ENCODE measurements at places on chromosomes 13 and 19.

- DNase-seq, result no peak
Measured at GRCh38 chr13:33341861-33342452, 56.4 kb upstream of the STARD13 start.

- DNase-seq, result no peak
Measured at GRCh38 chr19:51422053-51422448, 4.6 kb upstream of the SIGLEC10 start.

GRCh38 chr19:277581-278165 is 13.5 kb downstream of the PLPP2 start:
- no peak for DNase-seq

- DNase-seq, result no peak
Measured at GRCh38 chr19:13938301-13939064, at the start of gene PODNL1. PODNL1 (minus strand) TSS chr19:13938417; CDS start chr19:13938181, 236 bp downstream.

DNA sequence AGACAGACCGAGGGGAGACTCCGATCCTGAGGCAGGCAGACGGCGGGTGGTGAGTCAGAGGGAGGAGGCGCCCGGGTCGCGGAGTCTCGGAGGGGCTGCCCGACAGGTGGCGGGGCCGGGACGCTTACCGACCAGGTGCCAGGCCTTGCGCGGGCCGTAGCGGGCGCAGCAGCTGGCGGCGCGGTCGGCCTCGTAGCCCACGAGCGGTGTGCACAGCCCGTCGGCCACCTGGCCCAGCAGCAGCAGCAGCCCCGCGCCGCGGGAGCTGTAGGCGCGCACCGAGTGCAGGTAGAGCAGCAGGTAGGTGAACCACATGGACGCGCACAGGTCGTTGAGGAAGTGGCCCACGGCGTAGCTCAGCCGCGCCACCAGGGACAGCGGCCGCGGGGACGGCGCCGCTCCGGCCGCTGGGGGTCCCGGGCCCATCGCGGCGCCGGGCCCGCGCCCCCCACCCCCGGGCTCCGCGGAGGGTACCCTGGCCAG is 367 bp downstream of the MFSD12 start:
- no peak for DNase-seq

DNA sequence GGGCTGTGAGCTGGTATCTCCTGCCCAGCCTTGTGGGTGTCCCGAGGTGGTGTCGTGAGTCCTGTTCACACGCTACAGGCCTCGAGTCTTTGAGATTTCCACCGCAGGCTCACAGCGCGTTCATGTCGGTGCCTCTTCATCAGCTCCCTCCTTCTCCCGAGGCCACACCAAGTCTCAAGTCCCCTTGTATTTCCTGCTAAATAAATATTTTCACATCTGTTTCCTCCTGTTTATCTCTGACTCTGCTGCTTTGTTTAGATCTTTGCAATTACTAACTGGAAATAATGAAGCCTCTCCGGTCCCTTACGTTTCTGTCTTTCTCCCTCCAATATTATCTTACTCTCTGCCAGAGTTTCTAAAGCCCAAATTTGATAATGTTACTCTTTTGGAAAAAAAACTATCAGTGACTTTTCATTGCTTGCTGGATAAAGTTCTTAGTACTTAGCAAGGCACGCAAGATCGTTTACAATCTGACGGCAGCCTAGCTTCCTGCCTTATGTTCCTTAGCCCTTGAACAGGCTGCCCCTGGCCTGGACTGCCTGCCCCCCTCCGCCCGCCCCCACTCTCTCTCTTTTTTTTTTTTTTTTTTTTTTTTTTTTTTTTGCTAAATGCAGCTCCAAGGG is 130.5 kb upstream of the RNF113B start:
- DNase-seq, result no peak

- no peak for DNase-seq
Measured at GRCh38 chr19:8044018-8044417, 8.5 kb upstream of the CCL25 start.

DNA sequence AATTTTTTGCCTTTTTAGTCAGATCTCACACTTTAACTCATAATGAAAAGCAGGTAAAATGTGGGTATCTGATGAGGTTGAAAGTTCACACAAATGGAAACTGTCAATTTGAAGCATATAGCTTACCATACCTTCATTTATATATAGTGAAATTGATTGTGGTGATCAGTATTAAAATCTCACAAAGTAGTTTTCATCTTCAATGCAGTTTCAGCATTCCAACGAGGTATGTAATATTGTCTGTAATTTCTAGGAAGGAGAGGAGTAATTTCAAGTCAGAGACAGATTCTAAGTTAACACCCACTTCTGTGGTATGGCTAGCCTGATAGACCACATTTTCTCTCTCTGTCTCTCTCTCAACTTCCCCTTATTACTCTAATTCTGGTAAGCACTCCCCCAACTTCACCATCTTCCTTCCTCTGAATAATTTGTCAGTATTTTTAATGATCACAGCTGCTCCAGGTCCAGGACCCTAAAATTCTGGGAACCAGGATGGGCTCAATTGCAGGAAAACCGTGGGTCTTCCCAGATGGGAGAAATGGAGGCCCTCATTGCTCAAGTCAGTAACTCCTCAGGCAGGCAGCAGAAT is 455.7 kb downstream of the FGF9 start:
- no peak for DNase-seq

DNA sequence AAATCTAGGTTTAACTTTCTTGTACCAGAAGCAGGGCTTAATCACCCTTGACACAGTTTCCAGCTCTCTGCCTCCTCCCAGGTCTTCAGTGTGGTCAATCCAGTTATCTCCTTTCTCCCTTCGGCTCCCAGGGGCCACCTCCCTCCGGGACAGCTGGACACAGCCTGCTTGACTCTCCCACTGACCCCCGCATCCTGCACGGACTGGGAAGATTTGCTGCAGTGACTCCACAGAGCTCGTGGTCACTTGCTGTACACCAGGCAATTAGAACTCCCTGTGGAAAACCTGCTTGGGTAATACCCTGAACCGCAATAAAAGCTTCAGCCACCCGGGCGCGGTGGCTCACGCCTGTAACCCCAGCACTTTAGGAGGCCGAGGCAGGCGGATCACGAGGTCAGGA is 116.5 kb downstream of the NUFIP1 start:
- no peak for DNase-seq

DNA sequence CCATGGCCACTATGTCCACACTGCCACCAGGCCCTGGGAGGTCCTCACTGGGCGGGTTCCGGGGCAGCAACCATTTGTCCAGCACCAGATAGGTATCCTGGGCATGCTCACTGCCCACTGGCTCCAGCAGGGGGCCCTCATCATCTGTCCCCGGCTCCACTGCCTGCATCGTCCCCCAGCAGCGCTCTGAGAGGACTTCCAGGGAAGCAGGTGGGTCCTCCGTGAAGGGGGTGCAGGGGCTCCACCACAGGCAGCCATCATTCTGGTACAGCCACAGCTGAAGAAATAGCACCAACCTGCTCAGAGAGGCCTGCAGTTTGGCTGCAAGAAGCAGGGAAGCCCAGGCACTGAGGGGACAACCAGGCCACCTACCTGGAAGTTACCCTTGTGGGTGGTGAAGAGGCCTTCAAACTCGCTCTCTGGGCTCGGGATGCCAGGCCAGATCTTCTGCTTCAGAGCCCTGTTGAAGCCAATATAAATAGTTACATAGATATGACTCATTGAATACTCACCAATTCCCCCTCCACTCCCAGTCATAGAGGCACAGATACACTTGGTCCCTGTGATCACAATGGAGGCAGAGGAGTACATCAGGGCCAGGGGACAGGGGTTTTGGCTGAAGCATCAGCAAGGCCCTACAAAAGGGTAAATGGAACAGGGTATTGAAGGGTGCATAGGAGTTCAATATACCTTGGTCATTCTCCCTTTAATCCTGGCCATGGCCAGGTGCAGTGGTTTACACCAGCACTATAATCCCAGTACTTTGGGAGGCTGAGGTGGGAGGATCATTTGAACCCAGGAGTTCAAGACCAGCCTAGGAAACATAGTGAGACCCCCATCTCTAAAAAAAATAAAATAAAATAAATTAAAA is 4.1 kb downstream of the SWSAP1 start:
- no peak for DNase-seq

GRCh38 chr13:61040181-61040580 is 375.5 kb downstream of the PCDH20 start:
- no peak for DNase-seq

GRCh38 chr13:51331354-51331861 is 8.1 kb upstream of the SERPINE3 start:
- no peak for DNase-seq

- no peak for DNase-seq
Measured at GRCh38 chr13:48449656-48450055, 36.7 kb upstream of the LPAR6 start.

DNA sequence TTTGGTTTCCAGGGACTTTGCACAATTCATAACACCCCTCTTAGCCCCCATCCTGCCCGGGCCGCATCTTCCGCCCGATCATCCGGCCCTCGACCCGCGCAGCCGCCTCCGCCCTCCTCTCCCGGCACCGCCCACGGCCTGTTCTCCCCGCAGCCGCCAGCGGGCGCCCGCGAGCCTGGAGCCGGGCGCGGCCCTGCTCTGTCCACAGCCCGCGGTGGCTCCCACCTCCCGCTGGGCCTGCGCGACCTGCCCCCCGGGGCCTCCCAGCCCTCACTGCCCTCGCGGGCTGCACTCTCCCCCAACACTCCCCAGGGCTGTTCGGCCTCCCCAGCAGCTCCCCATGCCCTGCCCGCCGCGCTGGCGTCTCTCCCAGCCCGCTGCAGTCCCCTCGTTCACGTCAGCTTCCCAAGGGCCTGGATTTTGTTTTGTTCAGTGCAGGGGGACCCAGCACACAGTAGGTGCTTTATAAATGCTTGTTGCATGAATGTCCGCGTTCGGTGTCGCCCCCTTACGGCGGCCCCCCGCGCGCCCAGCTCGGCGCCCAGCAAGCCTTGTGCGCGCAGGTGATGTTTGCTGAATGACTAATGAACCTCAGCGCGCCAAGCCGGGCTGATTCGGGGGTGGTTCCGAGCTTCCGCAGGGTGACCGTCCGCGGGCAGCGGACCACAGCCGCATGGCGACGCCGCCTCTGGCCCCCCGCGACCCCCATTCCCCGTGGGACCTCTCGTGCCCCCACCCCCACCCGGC is 4.6 kb upstream of the APC2 start:
- no peak for DNase-seq

DNA sequence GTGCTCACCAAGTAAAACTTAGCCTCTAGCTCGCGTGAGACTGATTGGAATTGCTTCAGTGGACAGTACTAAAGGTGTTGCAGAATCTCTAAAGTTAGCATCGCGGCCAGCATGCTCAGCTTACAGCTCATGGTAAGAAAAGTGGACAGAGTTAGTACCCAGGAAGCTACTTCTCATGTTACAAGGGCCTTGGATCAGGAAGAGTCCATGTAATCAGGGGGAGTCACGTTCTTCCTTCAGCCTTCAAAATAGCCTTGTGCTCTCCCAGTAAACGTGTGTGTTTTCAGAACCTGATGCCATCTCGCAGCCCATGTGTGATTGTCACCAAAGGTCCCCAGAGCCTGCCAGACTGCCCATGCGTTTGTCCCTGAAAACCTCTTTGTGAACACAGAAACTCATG is 195.8 kb upstream of the RNF113B start:
- DNase-seq, result no peak

DNA sequence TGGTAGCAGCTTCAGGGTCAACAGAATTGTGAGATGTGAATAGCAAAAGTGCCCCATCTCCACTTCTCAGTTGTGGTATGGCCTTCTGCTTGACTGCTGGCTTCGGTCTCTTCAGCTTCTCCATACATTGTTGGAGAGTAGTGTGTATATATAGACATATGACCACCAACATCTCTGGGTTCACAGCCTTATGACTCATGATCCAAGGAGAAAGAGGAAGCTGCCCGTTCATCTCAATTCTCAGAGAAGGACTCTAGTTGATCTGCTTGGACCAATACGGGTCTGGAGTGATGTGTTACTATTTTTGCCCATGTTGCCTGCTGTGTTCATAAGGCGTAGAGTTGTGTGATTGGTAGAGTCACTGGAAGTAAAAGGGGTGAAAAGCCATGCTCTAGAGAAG is 3.6 kb upstream of the COMMD6 start:
- DNase-seq, result no peak

DNA sequence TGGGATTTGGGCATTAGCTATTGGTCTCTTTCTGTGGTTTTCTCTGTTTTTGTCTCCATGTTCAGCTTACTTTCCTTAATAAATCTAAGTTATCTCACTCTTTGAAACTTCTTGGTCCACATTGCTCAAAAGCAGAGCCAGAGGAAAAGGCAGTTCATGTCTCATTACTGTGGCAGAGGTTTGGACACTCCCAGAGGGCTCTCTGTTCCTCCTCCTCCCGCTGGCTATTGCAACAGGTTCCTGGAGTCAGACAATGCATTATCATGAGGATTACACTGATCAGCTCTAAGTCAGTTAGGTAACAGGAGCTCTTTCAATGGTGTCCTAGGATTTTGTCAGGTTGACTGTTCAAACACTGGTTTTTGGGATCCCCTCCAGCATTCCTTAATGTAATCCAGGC is 298.8 kb downstream of the NDFIP2 start:
- DNase-seq, result no peak

DNA sequence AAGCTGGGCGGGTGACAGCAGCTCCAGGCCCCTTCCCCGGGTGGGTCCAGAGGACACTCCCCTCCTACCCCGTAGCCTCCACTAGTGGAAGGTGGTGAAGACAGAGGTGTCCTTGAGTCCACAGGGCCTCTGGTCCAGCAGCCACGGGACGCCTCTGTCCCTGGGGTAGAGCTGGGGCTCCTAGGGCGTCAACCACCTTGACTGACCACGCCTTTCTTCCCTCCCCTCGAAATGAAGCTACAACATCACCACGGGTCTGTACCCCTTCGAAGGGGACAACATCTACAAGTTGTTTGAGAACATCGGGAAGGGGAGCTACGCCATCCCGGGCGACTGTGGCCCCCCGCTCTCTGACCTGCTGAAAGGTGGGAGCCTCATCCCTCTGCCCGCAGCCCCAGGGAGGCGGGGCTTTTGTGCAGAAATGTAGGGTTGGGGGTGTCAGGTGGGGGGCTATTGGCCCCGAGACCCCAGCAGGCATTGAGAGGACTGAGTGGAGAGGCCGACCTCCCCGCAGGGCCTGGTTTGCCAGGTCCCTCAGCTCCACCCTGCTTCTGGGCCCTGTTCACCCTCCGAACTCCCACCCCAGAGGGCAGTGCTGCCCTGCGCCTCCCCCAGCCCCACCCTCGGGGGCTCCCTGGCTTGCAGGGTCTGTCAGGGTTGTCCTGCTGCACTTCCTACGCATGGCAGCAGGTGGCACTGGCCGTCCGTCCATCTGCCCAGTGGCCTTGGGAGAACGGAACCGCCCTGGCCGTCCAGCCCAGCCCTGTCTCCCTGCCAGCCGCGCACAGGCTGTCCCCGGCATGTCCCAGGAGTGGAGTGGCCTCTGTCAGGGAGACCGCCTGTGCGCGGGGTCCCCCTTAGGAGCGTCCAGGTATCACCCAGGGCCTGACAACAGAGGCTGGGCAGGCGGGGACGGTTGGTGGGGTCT is 15.7 kb downstream of the STK11 start:
- peak; percentile 36 for DNase-seq

DNA sequence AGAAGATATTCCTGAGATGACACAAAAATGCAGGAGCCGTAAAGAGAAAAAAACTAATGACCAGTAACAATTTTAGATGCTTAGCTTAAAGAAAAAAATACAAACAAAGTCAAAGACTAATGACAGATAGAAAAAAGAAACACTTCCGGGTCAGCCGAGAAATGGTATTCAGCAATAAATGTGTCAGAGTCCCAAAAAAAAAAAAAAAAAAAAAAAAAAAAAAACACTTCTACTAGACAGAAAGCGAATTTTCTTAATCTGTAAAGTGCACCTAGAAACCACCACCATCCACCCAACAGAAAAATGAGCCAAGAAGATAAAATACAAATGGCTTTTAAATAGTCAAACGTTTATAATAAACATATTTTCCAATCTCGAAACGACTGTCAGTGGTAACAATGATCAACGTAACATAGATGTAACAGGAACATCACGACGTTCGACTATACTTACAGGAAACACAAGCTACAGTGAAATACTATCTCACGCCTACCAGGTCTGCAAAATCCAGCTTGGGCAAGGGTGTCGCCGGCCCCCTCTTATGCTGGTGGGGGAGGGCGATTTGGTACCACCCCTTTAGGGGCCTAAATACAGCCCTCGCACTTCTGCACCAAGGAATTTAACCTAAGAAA is 10.6 kb downstream of the ABHD17A start:
- no peak for DNase-seq
